ENCODE measurements at places on chromosomes 3 and 15. TPM values are rescaled to one million over a fixed set of nuclear protein-coding genes. Genes with fewer than 3 reads are reported as not detected.

DNA sequence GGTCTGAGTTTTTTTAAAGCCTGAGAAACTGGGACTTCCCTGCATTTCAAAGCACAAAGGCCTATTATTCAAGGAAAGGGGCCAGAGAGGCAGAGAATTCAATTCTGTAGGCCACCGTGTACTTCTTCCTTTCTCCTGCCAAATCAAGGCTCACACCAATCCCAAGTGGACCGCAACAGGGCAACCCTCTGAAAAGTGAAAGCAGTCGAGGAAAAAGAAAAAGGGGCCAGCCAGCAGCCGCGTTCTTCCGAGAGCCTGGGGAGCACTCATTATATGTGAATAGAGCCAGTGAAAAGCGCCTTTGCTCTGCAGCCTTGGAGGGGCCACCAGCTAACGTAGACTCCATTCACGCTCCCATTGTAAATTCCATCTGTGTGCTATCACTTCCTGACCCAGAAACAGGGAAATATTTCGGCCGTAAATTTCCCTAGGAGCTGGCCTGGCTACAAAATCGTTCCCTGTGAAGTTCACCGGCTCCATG lies 45.9 kb upstream of the THUMPD3 start:
- DNase-seq = peak; percentile 47
- peaks cover 10% of the 10 kb centered on the region for H3K36me3 ChIP-seq
- peak overlapping the region; percentile 85 for H3K4me3 ChIP-seq
- peaks cover 62% of the 10 kb centered on the region for H3K4me1 ChIP-seq

Gene UPK1B
- total RNA-seq = not detected

- H3K27ac ChIP-seq = no peak overlapping the region
- H3K27me3 ChIP-seq = peaks cover 9% of the 10 kb centered on the region
- DNase-seq = no peak
- no peak overlapping the region for H3K4me3 ChIP-seq
- no peaks in the 10 kb centered on the region for H3K4me1 ChIP-seq
- no peaks in the 10 kb centered on the region for H3K36me3 ChIP-seq
Observed at GRCh38 chr15:33262306-33262705, 48.5 kb upstream of the RYR3 start.

- DNase-seq = no peak
- no peaks in the 10 kb centered on the region for H3K27me3 ChIP-seq
- H3K27ac ChIP-seq = no peak overlapping the region
- no peaks in the 10 kb centered on the region for H3K4me1 ChIP-seq
- H3K36me3 ChIP-seq = peaks cover 8% of the 10 kb centered on the region
Observed at GRCh38 chr15:90787881-90788280, 70.7 kb downstream of the BLM start.

DNA sequence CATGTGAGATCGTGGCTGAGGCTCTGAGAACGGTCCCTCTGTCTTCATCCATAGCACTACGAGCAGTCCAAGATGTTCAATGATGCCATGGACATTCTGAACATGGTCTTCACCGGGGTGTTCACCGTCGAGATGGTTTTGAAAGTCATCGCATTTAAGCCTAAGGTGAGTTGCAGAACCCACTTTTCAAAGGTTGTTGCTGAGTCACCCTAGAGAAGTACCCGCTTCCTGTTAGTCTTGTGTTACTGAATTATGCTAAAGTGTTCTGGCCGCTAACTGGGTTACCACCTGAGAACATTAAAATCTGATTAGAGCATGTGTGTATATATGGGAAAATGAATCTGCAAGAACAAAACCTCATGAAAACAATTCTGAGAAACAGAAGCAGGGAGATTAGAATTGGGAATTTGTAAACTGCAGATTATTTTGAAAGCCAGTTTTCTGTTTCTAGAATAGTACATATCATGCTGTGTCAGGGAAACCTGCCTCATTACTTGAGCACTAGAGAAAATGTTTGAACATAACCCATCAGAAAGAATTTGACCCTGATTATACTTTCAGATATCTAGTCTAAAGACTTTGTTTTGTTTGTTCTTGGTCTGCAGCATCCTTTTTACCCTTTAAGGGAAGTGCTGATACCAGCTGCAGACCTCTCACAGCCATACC lies 92.6 kb downstream of the CHDH start:
- H3K36me3 ChIP-seq = no peaks in the 10 kb centered on the region
- no peak for DNase-seq
- H3K27ac ChIP-seq = peak overlapping the region; percentile 32
- no peaks in the 10 kb centered on the region for H3K27me3 ChIP-seq

DNA sequence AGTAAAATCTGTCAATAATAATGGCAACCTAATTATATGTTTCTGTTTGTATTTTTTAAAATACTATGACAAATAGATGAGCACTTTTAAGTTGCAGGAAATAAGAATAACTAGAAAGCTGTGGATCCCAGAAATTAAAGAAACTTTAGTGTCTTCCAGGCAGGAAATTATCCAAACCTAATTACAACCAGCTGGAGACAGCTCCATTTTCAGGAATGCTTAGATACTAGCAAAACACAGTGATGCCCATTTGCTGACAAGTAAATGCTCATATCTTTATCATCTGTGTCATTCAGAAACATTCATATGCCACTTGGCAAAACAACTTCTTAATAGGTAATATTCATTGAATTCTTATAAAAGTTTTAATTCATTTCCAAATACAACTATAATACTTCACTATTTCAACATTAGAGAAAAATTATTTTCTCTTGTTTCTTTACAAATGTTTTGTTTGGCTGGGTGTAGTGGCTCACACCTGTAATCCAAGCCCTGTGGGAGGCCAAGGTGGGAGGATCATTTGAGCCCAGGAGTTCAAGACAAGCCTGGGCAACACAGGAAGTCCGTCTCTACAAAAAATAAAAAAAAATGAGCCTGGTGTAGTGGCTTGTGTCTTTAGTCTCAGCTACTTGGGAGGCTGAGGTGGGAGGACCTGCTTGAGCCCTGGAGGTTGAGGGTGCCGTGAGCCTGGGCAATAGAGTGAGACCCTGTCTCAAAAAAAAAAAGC lies 169.1 kb upstream of the TSPAN3 start:
- no peak overlapping the region for H3K27ac ChIP-seq
- no peaks in the 10 kb centered on the region for H3K27me3 ChIP-seq
- H3K4me3 ChIP-seq = no peak overlapping the region
- no peak for DNase-seq

GRCh38 chr15:69338535-69339213 lies 40.0 kb downstream of the PAQR5 start:
- no peak overlapping the region for H3K4me3 ChIP-seq
- no peak for DNase-seq
- H3K4me1 ChIP-seq = no peaks in the 10 kb centered on the region
- no peak overlapping the region for H3K27ac ChIP-seq
- no peaks in the 10 kb centered on the region for H3K27me3 ChIP-seq

DNA sequence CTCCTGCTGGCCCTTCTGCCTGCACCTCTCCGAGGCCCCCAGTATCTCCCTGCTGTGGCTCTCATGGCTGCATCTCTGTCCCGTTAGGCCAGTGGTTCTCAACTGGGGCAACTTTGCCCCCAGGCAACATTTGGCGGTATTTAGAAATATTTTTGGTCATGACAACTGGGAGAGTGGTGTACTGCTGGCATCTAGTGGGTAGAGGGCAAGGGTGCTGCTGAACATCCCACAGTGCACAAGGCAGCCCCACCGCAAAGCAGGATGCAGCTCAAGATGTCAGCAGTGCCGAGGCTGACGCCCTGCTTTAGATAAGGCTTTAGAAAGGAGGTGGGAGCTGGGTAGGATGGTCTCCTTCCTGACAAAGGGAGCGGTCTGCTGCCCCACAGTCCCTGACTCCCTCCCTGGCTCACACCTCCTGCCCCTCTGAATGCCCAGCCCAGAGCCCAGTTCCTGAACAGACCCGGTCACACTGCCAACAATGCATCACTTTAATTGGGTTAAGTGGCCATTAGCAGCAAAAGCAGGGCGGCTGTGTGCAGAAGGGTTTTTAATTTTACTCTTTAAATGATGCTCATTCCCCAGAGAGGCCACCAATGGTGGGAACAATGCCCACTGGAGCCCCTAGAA lies 68.8 kb upstream of the TMEM115 start:
- peaks cover 14% of the 10 kb centered on the region for H3K4me1 ChIP-seq
- no peak for DNase-seq
- H3K36me3 ChIP-seq = no peaks in the 10 kb centered on the region
- no peak overlapping the region for H3K27ac ChIP-seq
- H3K27me3 ChIP-seq = no peaks in the 10 kb centered on the region

DNA sequence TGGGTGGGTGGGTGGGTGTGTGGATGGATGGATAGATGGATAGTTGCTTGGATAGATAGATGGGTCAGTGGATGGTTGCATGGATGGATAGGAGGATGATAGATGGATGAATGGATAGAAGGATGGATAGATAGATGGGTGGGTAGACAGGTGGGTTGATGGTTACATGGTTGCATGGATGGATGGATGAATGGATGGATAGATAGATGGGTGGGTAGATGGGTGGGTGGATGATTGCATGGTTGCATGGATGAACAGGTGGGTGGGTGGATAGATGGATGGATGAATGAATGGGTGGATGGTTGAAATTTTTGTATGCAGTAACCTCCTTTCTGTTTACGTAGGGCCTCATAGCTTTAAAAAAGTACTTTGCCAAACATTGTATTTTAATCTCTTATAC lies 79.5 kb downstream of the LRRK1 start:
- no peak for DNase-seq
- no peaks in the 10 kb centered on the region for H3K36me3 ChIP-seq
- H3K4me3 ChIP-seq = no peak overlapping the region
- H3K4me1 ChIP-seq = peaks cover 10% of the 10 kb centered on the region
- H3K27ac ChIP-seq = no peak overlapping the region
- peaks cover 37% of the 10 kb centered on the region for H3K27me3 ChIP-seq

DNA sequence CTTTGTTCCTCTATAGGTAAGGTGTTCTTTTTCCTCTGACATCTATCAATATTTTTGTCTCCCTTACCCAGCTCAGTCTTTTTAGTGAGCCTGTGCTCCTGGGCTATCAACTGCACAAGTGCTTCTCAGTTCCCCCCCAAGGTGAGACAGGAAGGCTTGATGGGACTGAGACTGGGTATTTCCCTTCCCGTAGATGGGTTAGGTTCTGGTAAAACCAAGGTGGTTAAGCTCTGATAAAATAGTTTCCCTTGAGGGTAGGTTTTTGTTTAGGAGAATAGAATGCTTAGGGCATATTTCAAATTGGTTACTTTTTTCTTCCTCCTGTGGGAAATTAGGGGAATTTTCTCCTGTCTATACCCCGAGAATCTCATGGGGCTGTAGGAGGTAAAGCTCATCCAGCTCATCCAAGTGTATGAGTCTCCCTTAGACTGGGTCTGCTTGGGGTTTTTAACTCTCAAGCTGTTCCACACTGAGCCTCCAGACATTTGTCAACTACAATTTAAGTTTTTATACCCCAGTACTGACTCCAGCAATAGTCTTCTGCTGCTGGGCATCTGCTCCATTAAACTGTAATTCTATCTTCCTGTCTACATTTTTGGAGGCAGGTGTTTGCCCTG lies 44.9 kb downstream of the OXSR1 start:
- no peaks in the 10 kb centered on the region for H3K4me1 ChIP-seq
- peaks cover 2% of the 10 kb centered on the region for H3K36me3 ChIP-seq
- H3K27ac ChIP-seq = no peak overlapping the region
- no peak overlapping the region for H3K4me3 ChIP-seq
- H3K27me3 ChIP-seq = no peaks in the 10 kb centered on the region
- no peak for DNase-seq

Gene CLDND1
- 102 TPM for total RNA-seq

DNA sequence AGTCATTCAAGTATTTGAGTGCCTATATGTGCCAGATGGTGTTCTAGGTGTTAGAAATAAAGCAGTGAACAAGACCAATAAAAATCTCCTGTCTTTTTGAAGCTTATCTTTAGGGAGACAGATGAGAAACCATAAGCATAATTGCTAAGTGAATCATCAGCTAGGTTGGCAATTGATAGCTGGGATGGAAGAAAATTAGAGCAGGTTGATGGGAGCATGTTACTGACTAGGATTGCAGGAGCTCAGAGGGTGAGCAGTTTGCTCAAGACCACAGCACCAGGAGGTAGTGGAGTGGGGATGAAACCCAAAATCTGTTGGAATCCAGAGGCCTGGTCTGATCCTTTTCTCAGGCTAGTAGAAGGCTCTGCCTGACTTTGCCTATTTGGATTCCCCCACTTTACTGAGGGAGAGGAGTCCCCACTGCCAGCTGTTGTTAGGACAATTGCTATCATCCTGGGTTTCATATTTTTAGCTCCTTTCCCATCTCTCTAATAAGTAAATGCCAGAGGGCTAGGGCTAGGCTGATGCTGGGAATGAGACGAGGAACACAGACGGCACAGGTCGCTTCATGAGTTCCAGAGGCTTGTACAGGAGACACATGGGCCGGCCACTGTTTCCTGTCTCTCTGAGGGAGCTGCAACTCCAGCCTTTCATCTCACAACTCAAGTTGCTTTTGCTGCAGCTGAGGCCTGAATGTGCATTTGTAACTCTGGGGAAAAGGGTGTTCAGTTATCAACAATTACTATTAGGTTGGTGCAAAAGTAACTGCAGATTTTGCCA lies 102.9 kb downstream of the CACNA1D start:
- H3K4me1 ChIP-seq = no peaks in the 10 kb centered on the region
- no peak overlapping the region for H3K4me3 ChIP-seq
- no peaks in the 10 kb centered on the region for H3K27me3 ChIP-seq
- H3K27ac ChIP-seq = no peak overlapping the region
- no peaks in the 10 kb centered on the region for H3K36me3 ChIP-seq

Gene NME9
- 0.79 TPM for total RNA-seq

Gene ASB14
- total RNA-seq = not detected

DNA sequence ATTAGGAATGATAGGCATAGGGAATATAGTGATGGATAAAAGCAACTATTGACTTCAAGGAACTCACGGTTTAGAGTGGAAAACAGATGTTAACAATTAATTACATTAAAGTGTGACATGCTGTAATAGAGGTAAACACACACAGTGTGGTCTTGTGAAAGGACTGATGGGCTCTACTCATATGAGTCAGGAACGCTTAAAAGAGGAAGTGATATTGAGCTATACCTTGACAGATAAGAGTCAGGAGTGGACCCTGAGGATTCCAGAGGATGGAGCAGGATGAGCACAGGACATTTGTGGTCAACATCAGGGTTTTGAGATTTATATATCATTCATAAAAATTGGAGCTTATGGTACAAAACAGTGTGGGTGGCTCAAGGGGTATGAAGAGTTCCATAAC lies 11.0 kb downstream of the EXOG start:
- peaks cover 9% of the 10 kb centered on the region for H3K36me3 ChIP-seq
- no peak overlapping the region for H3K4me3 ChIP-seq
- no peaks in the 10 kb centered on the region for H3K27me3 ChIP-seq
- no peak overlapping the region for H3K27ac ChIP-seq
- DNase-seq = no peak
- H3K4me1 ChIP-seq = no peaks in the 10 kb centered on the region

DNA sequence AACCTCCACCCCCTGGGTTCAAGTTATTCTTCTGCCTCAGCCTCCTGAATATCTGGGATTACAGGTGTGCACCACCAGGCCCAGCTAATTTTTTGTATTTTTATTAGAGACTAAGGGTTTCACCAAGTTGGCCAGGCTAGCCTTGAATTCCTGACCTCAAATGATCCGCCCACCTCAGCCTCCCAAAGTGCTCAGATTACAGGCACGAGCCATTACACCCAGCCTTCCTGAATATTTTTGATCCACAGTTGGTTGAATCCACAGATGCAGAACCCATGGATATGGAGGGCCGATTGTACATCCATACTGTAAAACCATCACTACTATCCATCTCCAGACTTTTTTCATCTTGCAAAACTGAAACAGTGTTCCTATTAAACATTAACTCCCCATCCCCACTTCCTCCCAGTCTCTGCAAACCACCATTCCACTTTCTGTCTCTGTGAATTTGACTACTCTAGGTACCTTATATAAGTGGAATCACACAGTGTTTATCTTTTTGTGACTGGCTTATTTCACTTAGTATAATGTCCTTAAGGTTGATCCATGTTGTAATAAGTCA lies 8.2 kb upstream of the TMEM62 start:
- H3K36me3 ChIP-seq = no peaks in the 10 kb centered on the region
- peak overlapping the region; percentile 4 for H3K4me3 ChIP-seq
- peaks cover 50% of the 10 kb centered on the region for H3K27me3 ChIP-seq
- no peak for DNase-seq
- peaks cover 10% of the 10 kb centered on the region for H3K4me1 ChIP-seq
- no peak overlapping the region for H3K27ac ChIP-seq

Gene INKA1
- total RNA-seq = 17.3 TPM

Gene GNAT1
- total RNA-seq = not detected

Data from neural crest cell (in vitro differentiated cells).